Stimulated activated CD8-positive, alpha-beta memory T cell treated with anti-CD3 and anti-CD28 coated beads, Interleukin-7, amount 100 ng/mL, for 48 hours (primary cell): ENCODE measurements at places on chromosomes 6 and 20.

DNA sequence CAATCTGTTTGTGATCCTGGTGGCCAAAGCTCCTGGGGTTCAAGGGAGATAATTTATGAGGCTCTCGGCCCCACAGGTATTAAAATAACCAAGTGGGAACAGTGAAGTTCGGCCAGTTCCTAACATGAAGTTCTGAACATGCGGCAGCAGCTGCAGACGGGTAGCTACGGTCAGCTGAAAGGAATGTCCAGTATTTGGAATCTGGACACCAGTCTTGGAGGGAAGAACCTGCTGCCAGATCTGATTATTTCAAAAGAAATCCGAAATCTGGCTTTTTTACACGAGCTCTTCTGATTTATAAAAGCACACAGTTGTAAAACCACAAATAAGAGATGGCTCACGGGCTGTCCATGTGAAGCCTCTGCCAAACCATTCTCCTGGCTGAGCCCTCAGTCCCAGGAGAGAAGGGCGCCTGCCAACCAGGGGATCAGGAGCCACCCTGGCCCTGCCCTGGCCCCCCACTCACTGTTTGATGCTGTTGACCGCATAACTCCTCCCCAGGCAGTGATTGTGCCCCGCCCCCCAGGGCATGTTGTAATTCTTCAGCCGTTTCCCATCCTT is 28.2 kb upstream of the KCNB1 start:
- DNase-seq = no peak

- DNase-seq = no peak
Measured at GRCh38 chr20:53141201-53142050, 169.3 kb downstream of the TSHZ2 start.

- no peak for DNase-seq
Measured at GRCh38 chr20:4602297-4602631, 119.4 kb upstream of the PRND start.

- no peak for DNase-seq
Measured at GRCh38 chr6:6869094-6869493, 238.7 kb upstream of the RREB1 start.

DNA sequence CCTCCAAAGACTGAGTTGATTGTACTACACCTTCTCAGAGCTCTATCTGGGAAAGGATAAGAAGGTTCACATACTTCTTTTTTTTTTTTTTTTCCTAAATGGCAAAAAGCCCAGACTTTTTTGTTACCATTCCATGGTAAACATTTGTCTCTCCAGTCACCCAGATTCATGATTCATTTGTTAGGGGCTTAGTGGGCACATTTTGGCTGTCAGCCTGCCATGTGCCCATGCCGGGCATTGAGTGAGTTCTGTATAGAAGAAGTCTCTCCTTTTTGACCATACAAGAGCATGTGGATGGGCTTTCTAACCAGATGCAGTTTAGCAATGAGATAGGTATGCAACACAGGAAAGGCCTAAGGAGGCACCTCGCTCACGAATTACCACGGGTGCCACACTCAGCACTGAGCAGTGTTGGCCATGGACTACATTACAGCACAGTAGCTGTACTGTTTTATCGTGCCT is 447.5 kb upstream of the HSF2 start:
- no peak for DNase-seq

DNA sequence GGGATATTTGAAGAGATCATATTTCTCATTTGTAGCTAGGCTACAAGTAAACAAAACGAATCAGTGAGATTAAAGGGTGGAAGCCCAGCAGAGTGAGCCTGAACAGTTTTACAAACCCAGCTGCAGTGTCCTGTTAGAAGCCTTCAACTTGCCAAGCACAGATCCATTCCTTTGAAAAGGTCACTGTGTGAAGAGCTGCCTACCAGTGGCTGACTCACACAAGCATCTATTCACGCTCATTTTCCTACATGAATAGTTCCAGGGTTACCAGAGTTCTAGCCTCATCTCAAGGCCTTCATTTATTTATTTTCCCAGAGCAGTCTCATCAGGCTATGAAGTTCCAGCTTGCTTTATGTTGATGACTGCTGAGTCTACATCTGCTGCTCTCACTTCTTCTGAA is 25.7 kb upstream of the MLIP start:
- DNase-seq = no peak

DNA sequence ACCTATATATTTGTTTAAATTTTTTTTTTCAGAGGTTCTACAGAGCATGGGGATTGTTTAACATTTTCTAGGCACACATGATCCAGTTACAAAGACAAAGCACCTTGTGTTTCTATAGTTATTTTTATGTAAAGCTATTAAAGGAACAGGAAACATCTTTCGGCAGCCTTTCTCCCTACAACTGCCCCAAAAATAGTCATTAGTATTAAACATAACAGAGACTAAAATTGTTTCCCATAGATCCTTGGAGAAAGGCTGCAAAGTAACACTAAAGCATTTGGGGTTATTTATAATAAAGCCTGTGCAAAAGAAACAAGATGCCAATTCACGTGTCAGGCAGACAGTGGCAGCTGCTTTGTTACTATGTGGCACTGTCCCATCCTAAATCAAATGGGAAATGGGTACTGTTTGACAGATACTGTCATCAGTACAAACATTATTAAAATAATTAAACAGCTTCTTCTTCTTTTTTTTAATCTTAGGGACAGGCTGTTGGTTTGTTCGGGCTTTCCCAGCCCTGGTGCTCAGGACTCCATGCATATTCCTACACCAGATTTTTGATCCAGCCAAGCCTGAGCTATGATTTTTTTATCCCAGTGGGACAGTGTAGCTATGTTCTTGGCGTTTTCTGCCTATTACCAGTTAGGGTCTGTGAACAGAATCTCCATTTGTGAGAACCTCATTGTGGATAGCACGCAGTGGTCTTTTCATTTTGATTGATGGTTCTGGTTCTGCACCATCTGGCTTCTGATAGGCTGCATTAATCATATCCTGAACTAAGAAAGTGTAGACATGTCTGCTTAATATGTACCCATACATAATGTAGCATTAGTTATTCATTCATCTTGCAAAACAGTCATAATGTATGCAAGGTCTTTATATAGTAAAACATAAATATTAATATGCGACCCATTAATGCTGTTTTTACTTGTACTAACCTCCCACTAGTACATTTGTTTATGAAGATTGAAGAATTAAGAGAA is 460.4 kb upstream of the SOX4 start:
- no peak for DNase-seq

DNA sequence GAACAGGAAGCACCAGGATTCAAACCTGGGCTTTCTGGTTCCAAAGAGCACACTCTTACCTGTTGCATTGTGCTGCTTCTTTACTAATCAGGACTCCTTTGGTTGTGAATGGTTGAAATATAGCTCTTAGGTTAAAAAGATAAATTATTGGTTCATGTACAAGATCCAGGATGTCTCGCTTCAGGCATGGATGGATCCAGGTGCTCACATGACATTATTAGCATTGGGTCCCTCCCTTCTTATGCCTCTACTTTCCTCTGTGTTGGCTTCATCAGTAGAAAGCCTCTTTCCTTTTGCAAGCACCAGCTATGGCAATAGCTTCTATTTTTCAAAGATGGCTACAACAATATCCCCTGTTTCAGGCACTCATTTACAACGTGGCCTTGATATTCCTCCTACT is 217.7 kb upstream of the SULF2 start:
- DNase-seq = no peak

DNA sequence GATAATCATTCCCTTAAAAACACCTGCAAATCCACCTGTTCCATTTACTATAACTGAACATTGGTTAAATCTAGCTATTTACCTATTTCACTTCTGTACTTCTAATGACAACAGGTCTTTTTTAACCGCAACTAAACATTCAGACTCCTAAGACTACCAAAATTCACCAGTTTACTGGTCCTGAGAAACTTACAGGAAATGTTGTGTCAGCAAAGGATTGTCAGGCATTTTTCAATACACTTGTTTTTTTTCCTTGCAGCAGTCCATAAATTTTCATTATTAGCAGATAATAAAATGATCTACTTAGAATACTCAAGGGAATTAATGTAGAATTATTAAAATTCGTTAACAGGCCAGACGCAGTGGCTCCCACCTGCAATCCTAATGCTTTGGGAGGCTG is 5.3 kb downstream of the ZUP1 start:
- DNase-seq = no peak

- no peak for DNase-seq
Measured at GRCh38 chr6:13261464-13261994, 66.8 kb downstream of the TBC1D7 start.

DNA sequence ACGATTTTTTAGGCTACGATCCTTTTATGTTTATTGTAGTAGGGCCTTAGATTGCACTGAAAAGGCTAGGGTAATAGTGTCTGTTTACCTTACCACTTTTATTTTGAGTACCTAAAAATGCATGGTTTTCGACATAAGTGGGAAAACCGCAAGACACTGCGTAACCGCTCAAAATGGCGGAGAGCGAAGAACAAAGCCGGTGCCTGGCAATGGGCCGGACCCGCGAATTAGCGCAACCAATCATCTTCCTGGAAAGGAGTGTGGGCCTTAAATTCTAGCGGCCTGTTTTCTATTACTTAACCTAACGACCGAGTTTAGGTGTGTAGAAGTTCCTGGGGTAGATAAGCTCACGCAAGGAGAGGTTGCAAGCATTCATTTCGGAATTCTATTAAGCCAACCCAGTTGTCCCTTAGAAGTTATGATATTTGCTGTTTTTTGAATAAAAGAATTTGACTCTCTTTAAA is 118.0 kb downstream of the HFE start:
- DNase-seq = peak; percentile 80

- DNase-seq = no peak
Measured at GRCh38 chr20:16265334-16265733, 307.9 kb downstream of the KIF16B start.

DNA sequence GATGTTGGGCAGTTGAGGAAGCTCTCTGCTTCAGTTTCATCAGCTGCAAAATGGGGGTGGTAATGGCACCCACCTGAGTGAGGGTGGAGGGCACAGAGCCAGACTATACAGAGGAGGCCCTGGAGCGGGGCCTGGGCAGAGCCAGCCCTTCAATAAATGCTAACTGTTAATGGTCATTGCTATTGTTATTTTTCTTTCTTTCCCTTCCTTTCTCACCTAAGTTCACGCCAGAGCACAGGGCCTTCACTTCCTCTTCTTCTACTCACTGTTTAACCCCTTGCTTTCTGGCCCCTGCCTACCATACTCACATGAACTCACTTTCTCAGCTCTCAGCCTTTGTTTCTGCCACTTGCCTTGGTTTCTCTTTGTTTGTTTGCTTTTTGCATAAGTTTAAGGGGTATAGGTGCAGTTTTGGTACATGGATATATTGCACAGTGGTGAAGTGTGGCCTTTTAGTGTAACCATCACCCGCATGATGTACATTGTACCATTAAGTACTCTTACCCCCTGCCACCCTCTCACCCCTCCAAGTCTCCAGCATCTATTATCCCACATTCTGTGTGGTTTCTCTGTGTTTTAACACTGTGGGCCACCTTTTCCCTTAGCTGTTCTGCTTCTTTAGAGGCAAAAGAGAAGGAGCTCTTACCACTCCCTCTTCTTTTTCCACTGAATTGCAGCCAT is 7.5 kb upstream of the RREB1 start:
- DNase-seq = no peak

DNA sequence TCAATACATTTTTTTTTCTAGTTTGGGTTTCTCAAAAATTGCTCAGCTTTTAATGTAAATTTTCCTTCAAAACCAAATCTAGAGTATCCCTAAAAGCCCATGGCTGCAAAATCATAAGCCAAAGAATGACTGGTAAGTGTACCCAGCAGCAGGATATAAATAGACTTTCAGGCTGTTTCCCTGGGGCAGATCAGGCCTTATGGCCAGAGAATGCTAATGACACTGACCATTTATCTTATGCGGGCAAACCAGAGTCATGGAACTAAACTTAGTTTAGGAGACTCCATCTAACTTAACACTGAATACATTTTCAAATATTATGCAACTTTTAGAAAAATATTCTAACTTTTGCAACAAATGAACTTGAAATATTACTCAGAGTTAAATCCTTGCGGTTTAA is 7.4 kb downstream of the OSER1 start:
- DNase-seq = no peak

- no peak for DNase-seq
Measured at GRCh38 chr6:13030396-13030795, 297.9 kb downstream of the TBC1D7 start.

GRCh38 chr20:49508435-49509199 is 26.1 kb upstream of the KCNB1 start:
- DNase-seq = no peak

DNA sequence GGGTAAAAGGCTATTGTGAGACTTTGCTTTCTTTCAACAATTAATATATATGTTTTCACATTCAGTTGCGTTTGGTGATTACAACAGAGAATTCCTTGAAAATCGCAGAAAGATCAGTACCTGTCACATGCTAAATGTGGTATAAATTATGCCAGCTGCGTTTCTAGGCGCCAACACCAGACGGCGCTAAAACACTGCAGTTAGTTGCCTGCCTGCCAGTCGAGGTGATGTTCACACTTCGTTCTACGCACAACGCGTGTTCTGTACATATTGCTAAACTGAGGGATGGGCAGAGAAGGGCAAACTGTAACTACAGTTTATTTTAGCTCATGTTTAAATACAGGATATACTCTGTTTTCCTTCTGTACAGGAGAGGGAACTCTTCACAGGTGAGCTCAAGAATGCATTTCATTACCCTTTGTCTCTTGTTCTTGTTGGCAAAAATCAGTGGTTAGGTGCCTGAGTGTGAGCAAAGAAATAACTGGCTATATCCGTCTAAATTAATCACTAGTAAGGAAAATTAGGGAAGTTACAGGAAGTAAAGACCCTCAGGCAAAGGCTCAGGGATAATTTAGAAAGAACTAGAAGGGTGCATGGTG is 100.1 kb upstream of the RGS17 start:
- DNase-seq = no peak

DNA sequence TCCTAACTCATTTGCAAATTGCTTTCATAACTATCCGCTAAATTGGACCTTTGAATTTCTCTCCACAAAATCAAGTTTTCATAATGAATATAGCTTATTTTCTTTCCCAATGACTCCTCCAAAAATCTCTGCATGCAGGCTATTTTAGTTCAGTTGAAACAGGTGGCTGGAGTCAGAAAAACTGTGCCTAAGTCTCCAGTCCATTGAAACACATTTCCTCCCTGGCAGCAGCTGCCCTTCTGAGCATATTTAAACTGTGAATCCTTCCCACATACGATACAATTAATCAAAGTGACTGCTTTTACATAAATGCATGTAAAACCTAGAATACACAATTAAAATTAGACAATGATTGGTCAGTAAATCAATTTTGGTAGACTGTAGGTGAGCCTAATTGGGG is 344.6 kb upstream of the MARCKS start:
- DNase-seq = no peak

- DNase-seq = no peak
Measured at GRCh38 chr6:54357141-54357540, 48.9 kb downstream of the TINAG start.

GRCh38 chr20:18678549-18679419 is 90.9 kb downstream of the DTD1 start:
- no peak for DNase-seq
